Melanocyte of skin (primary cell): ENCODE measurements at places on chromosomes 5 and 9. TPM values are rescaled to one million over a fixed set of nuclear protein-coding genes. Genes with fewer than 3 reads are reported as not detected.

Gene UQCRQ
- 139 and 209 TPM in 2 replicates for total RNA-seq

Gene CFAP157
- total RNA-seq: 0.15 TPM in 1 of 2 replicates, not detected in the other

Gene GCNT4
- total RNA-seq: 3.3 and 3.8 TPM in 2 replicates

Gene LCN1
- total RNA-seq: not detected in 2 replicates

Gene CD274
- total RNA-seq: 4.5 and 5.1 TPM in 2 replicates

Gene ZFP37
- total RNA-seq: 0.34 and 1.5 TPM in 2 replicates

Gene TERT
- total RNA-seq: not detected in 2 replicates

Gene CDH9
- not detected in 2 replicates for total RNA-seq

Gene CDKN2A
- total RNA-seq: 11.7 and 27.6 TPM in 2 replicates

Gene TSSK1B
- total RNA-seq: under 0.01 TPM in 1 of 2 replicates, not detected in the other

Gene C9orf57
- total RNA-seq: not detected in 2 replicates

Gene ENTREP1
- 3.4 and 7.6 TPM in 2 replicates for total RNA-seq

Gene EPB41L4B
- total RNA-seq: not detected in 2 replicates

Gene SHISAL2B
- total RNA-seq: not detected in 2 replicates

Gene PDZD2
- 1.8 and 3.4 TPM in 2 replicates for total RNA-seq

Gene PIP5K1B
- under 0.01 TPM in 1 of 2 replicates, not detected in the other for total RNA-seq

Gene RETREG1
- 14.2 and 21.3 TPM in 2 replicates for total RNA-seq

Gene ORM2
- total RNA-seq: not detected in 2 replicates

Gene PAEP
- total RNA-seq: 11.0 and 12.4 TPM in 2 replicates

Gene PRR16
- total RNA-seq: 1.1 TPM in 1 of 2 replicates, not detected in the other

Gene HAVCR2
- under 0.01 TPM in 1 of 2 replicates, not detected in the other for total RNA-seq

Gene MYORG
- total RNA-seq: 0.67 and 0.77 TPM in 2 replicates

Gene RPL37
- 186 and 1,083 TPM in 2 replicates for total RNA-seq

Gene IQGAP2
- 9.7 and 9.9 TPM in 2 replicates for total RNA-seq

Gene PLPP7
- total RNA-seq: 4.7 and 6.3 TPM in 2 replicates

Gene FBXL7
- 26.5 and 34.4 TPM in 2 replicates for total RNA-seq

Gene FOXI1
- not detected in 2 replicates for total RNA-seq

Gene HARS2
- 29.0 and 30.7 TPM in 2 replicates for total RNA-seq

Gene ZSWIM6
- total RNA-seq: 10.3 and 15.3 TPM in 2 replicates
